Stimulated activated CD4-positive, alpha-beta T cell treated with anti-CD3 and anti-CD28 coated beads, Interleukin-1b, Interleukin-23, amount 100 ng/mL, for 1 hour (primary cell): ENCODE measurements at places on chromosomes 7 and 10.

DNA sequence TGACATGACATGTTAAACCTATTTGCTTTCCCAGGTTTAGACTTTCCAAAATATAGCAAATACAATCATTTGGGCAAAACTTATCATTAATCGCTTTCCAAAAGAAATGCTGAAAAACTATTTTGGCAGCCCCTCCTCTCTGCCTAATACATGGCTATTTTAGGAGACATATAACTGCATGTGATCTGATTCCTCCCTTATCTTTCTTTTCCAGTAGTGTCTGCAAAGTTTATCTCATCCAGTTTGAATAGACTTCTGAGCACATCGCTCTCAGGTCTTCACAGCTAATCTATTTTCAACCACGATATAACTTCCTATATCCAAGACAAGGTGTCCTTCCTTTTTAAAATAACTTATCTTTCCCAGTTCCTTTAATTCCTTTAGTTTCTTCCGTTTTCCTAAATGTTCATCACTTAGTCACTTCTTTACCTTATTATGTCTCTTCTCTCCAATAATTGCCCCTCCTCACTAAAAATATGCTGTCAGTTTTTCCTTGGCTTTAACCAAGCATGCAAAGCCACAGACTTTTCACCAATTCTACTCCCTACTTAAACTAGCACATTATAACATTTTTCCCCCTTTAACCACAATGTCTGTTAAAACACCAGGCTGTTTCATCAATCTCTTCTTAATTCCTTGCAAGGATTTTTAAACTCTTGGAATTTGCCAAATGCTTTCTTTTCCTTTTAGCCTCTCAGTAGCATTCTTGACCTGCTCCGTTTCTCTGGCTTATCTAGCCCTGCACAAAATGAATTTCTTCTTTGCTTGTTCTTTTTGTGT is 24.4 kb downstream of the GNG11 start:
- no peak for DNase-seq

GRCh38 chr10:6916601-6917000 is 336.5 kb upstream of the PRKCQ start:
- no peak for DNase-seq

DNA sequence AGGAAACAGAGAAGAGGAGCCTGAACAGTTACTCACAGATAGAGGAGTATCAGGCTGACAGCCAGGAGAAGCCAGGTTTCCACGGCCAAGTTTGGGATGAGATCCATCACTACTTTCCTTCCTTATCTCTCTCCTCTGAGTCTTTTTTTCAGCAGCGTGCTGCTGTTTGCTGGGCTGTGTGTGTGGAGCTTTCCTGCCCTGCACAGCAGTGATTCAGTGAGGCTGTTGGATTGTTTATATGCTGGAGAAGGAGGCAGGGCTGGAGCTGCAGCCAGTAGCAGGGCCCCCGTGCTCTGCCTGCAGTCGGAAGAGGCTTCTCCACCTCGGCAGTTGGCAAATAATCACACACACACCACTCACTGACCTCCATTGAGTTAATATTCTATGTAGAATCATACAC is at the start of gene CYP3A7:
Gene CYP3A7 (minus strand): TSS at position 210 of the 400 bp plus-strand sequence. CDS start 103 bp downstream, at position 107.
- no peak for DNase-seq

DNA sequence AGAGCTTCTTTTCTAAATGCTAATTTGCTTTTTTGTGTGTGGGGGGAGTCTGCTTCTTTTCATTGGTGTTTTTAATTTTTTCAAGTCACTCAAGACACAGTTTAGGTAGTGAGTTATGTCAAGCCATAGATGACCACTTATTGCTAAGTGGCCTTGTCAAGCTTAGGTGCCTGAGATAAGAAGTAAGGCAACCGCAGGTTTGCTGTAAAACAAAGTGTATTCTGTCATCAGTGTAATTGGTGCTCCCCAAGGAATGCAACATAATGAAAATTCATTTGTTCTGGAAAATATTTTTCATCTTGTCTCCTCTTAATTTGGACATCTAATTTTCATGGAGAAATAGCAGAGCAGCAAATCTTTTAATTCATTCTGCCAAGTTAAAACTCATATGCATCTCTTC is 249.6 kb downstream of the EXOC4 start:
- DNase-seq = no peak

GRCh38 chr10:123433539-123433938 is 232.6 kb upstream of the GPR26 start:
- DNase-seq = no peak

GRCh38 chr10:107275806-107276205 is 111.3 kb upstream of the SORCS1 start:
- no peak for DNase-seq

- DNase-seq = no peak
Measured at GRCh38 chr7:101533103-101533465, 96.0 kb downstream of the MYL10 start.

DNA sequence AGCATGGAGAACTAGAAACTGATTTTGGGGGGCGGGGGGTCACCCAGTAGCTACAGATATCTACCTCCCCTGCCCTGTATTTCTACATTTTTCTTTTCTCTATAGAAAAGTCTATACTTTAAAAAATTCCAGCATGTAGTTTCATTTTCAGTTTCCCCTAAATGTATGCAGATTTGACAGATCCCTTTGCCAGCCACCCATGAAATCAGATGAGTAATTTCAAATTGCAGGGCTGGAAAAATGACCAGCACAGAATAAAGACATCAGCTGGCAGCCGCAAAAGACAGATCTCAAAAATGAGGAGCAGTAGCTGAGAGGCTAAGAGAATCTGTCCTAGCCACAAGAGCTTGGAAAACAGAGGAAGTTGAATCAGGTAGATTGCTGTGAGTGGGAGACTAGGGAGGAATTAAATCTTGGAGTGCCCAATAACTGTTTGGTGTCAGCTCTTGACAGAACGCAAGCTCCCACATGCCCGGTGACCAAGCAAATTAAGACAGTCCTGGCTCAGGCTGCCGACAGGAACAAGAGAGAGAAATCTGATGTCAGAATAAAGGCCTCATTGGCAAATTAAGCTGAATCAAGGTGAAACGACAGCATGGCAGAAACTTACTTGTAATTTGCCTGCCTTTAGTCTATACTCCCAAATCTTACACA is 24.5 kb downstream of the ADRB1 start:
- DNase-seq = no peak

DNA sequence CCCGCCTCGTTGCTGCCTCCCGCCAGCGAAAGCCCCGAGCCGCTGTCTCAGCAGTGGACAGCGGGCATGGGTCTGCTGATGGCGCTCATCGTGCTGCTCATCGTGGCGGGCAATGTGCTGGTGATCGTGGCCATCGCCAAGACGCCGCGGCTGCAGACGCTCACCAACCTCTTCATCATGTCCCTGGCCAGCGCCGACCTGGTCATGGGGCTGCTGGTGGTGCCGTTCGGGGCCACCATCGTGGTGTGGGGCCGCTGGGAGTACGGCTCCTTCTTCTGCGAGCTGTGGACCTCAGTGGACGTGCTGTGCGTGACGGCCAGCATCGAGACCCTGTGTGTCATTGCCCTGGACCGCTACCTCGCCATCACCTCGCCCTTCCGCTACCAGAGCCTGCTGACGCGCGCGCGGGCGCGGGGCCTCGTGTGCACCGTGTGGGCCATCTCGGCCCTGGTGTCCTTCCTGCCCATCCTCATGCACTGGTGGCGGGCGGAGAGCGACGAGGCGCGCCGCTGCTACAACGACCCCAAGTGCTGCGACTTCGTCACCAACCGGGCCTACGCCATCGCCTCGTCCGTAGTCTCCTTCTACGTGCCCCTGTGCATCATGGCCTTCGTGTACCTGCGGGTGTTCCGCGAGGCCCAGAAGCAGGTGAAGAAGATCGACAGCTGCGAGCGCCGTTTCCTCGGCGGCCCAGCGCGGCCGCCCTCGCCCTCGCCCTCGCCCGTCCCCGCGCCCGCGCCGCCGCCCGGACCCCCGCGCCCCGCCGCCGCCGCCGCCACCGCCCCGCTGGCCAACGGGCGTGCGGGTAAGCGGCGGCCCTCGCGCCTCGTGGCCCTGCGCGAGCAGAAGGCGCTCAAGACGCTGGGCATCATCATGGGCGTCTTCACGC is 825 bp downstream of the ADRB1 start:
- no peak for DNase-seq

- no peak for DNase-seq
Measured at GRCh38 chr7:78712111-78712510, 741.4 kb downstream of the MAGI2 start.

GRCh38 chr7:43694399-43694748 is 34.9 kb downstream of the COA1 start:
- DNase-seq = no peak

DNA sequence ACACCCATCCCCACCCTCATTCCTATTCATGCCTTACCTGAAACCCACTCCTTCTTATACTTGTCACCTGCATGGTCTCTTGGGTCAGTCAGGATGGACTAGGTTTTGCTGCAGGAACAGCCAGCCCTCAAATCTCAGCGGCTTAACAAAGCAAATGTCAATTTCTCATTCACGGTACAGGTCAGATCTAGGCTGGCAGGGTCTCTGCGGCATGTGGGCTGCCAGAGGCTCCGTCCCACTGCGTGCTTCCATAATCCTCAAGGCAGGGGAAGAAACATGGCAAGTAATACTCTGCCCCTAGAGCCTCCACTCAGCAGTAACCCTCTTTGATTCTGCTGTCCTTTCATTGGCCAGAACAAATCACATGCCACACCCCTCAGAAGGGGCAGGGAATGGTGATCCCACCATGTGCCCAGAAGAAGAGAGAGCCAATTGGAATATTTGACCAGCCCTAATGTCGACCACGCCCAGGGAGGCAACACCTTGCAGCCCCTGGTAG is 114.9 kb upstream of the ZMIZ1 start:
- no peak for DNase-seq

DNA sequence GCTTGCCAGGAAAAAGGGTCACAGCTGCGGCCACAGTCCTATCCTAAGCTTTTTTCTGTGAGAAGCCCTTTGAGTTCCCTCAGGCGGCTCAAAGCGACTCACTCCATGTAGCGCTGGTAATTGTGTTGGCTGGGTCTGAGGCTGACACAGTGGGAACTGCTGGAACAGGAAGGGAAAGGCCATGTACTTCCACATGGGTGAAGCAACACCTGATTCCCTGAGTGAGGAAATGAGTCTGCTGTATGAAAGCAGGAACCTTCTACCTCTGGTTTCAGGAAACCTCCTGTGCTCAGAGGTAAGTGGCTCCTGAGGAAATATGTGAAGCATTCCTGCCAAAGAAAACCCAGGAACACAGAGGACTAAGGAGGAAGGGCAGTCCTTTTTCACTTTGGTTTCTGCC is 734.6 kb upstream of the SORCS1 start:
- DNase-seq = no peak

DNA sequence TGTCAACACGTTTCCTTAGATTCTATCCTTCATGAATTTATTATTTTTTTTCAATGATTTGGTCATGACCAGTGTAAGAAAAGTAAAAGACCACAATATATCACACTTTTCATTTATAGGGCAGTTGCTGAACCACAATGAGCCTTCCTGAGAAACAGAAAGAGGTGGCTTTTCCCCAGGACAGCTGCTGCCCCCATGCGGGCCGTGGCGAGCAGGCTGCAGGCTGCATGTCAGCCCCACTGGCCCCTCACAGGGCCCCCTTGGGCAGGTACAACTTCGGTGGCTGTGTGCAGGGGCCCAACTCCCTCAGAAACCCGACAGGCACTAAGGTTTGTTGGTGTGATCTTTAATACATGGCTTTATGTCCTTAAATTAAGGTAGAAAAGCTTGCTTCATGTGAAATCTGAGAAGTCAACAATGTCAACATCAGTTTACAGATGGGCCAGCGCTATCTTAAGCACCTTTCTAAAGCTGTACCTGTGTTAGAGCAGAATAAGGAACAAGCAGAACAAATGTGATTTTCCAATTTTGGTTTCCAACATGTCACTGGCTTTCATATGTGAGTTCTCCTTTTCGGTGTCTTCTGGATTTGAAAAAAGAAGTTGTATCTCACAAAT is 10.6 kb downstream of the BEND7 start:
- no peak for DNase-seq

- no peak for DNase-seq
Measured at GRCh38 chr10:59126991-59127390, 49.5 kb upstream of the PHYHIPL start.

DNA sequence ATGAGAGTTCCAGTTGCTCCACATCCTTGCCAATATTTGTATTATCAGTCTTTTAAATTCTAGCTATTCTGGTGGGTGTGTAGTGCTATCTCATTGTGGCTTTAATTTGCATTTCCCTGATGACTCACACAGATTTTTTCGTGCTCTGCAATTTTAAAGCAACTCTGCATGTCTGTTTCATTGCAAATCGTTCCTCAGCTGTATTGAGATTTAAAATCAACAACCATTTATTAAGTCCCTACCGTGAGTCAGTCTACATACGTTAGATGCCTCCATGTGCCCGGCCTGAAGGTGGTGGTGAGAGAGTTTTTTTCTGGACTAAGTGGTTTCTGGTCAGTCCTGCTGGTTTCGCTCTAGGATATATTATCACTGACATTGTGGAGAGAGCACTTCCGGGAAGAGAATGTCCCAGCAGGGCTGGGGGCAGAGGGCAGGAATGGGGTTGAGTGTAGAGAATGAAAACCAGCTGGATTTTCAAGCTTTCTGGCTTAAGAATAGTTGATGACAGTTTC is 8.4 kb upstream of the HYCC1 start:
- no peak for DNase-seq

DNA sequence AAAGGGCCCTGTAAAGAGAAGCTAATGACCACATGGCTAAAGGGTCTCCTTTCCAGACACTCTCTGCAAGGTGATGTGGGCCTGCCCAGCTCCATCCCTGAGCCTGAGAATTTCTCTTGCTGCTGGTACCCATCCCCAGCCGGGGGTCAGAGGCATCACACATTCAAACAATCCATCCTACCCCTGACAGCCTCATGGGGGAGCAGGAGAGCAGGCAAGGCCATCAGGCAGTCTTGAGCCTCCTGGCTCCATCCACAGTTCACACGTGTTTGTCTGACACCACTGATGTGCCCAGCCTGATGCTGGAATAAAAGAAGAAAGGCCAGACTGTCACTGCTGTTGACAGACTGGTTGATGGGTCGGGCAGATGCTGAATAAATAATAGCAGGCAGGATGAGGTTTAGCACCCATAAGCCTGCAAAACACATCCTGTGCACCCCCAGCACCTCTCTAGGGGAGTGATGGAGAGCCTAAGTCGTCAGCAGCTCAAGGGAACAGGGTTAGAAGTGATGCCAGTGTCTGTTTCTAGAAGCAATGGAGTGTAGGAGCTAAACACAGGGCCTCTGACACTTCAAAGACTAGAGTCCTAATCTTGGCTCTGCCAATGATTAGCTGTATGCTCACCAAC is 43.5 kb downstream of the TLL2 start:
- DNase-seq = no peak

GRCh38 chr10:13615650-13616300 is 29.0 kb downstream of the PRPF18 start:
- DNase-seq = no peak

GRCh38 chr10:34291466-34292193 is 523.5 kb downstream of the PARD3 start:
- DNase-seq = no peak
